ENCODE measurements at places on chromosomes 7 and 10. TPM values are rescaled to one million over a fixed set of nuclear protein-coding genes. Genes with fewer than 3 reads are reported as not detected.

EPHB4 gene
- 3.3 TPM for total RNA-seq

HMX2 gene
- total RNA-seq, result not detected

ACHE gene
- not detected for total RNA-seq

GNG11 gene
- total RNA-seq, result not detected

CYP3A7 gene
- total RNA-seq, result not detected

NCF1 gene
- 5.0 TPM for total RNA-seq

NUPR2 gene
- total RNA-seq, result 1.2 TPM

MACROH2A2 gene
- 4.8 TPM for total RNA-seq

GSTO2 gene
- 2.3 TPM for total RNA-seq

LOXL4 gene
- not detected for total RNA-seq

ZNF655 gene
- 150 TPM for total RNA-seq

AQP1 gene
- not detected for total RNA-seq

All from CD4-positive, alpha-beta memory T cell (primary cell).